MM.1S (cell line): ENCODE measurements at places on chromosomes 1 and 21.
A peak's percentile ranks its signal among the peaks of the same experiment; 100 is the strongest.

DNA sequence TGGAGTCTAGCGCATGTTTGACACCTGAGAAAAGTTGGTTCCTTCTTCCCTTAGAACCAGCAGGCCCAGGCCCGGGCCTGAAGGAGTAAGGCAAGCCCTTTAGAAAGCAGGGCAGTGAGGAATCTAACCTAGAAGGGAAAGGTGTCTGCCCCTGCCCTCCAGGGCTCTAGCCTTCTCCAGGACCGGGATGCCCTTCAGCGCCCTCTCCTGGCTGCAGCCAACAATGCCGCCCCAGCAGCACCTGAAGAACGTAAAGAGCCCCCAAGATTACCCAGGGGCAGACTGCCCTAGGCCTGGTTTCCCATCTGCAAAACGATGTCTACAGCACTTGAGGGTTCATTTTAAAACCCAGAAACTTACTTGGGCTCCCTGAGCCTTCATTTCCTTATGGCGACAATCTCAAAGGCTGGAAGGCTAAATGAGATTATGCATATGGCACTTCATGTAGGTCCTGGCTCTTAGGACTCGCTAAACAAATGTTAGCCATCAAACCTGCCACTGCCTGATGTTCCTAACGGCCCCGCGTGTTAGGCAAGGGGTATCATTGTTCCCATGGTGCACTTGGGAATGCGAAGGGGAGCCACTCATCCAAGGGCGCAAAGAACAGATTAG is 106.7 kb upstream of the KLHDC7A start:
- H3K27me3 ChIP-seq, result peaks cover 85% of the 10 kb centered on the region
- H3K27ac ChIP-seq, result no peak overlapping the region
- no peak for DNase-seq
- H3K4me3 ChIP-seq, result no peak overlapping the region
- H3K36me3 ChIP-seq, result no peaks in the 10 kb centered on the region

GRCh38 chr1:178625695-178626094 is 99.3 kb upstream of the RALGPS2 start:
- 0 out of 2 replicates have a peak, but pooled peaks cover 8% of the 10 kb centered on the region for H3K4me1 ChIP-seq
- no peaks in the 10 kb centered on the region for H3K27me3 ChIP-seq
- no peak overlapping the region for H3K4me3 ChIP-seq
- no peak for DNase-seq
- H3K27ac ChIP-seq, result no peak overlapping the region
- no peaks in the 10 kb centered on the region for H3K36me3 ChIP-seq

GRCh38 chr1:39957299-39958015 is 2.5 kb downstream of the MFSD2A start:
- H3K27me3 ChIP-seq, result no peaks in the 10 kb centered on the region
- peaks cover 26% of the 10 kb centered on the region for H3K4me1 ChIP-seq
- no peaks in the 10 kb centered on the region for H3K36me3 ChIP-seq
- DNase-seq, result no peak

- DNase-seq, result no peak
- no peaks in the 10 kb centered on the region for H3K27me3 ChIP-seq
- no peaks in the 10 kb centered on the region for H3K4me1 ChIP-seq
- H3K36me3 ChIP-seq, result no peaks in the 10 kb centered on the region
- no peak overlapping the region for H3K4me3 ChIP-seq
These were observed 22.6 kb downstream of the ST3GAL3 start for GRCh38 chr1:43729816-43730463.

DNA sequence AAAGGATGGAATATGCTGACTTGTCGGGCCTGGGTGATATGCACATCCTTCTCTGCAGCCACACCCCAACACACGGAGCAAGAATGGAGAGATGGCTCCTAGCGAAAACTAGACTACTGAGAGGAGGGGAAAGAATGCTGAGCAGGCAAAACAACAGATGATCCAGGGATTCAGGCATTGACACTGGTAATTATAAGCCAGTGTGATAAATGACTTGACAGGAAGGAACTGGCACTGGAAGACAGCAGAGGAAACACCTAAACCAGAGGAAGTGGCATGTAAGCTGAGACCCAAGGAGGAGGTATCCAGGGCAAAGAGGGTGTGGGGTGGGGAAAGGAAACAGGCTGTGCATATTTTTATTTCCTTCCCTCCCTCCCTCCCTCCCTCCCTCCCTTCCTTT is 31.7 kb upstream of the KHDRBS1 start:
- no peak overlapping the region for H3K4me3 ChIP-seq
- H3K36me3 ChIP-seq, result no peaks in the 10 kb centered on the region
- DNase-seq, result peak; percentile 24
- H3K27ac ChIP-seq, result peak overlapping the region; percentile 73; the same call in 1 of the 2 replicates
